ENCODE measurements at places on chromosomes 5 and 9.

GRCh38 chr5:42881416-42882117, 69.9 kb upstream of the SELENOP start:
- ATAC-seq: no peak

DNA sequence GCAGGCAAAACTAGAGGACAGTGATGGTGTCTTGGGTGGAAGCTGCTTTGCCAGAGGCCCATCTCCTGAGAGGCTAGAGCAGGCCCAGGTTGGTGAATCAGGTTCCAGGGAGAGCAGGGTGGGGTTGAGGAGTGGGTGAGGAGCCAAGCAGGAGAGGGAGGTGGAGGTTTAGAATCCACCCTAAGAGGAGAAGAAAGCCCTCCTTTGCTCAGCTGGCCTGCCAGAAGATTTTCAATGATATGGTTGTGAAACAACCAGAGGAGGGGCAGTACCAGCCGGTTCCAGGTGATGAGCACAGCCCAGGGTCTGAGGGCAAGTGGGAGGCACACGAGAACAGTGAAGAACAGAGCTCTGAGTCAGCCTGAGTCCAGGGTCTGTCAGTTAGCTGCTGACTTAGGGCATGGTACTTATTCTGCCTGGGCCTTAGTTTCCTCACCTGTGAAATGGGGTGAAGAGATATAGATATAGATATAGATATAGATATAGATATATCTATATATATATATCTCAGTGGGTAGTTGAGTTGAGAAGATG, 17.8 kb downstream of the PPARGC1B start:
- ATAC-seq: no peak

DNA sequence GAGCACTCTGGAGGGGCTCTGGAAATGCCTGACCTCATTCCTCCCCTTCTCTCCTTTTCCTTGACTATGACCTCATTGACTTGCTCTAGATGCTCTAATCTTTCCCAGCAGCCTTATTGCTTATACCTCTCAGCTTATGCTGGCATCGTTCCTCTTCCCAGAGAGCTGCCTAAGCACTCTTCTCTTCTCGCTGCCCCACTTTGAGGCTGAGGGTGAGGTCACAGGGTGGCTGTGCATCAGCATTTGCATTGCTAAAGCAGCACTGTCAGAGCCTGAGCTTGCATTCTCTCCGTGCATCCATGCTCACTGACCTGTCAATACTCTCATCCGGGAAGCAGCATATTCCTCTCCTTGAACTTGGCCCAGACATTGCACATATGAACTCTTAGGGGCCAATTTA, 96.4 kb upstream of the NTRK2 start:
- ATAC-seq: peak; percentile 99

GRCh38 chr9:115367780-115368525, 250.0 kb upstream of the TNC start:
- ATAC-seq: no peak

- peak; percentile 69 for ATAC-seq
Measured at GRCh38 chr9:1962122-1962521, 53.0 kb upstream of the SMARCA2 start.

DNA sequence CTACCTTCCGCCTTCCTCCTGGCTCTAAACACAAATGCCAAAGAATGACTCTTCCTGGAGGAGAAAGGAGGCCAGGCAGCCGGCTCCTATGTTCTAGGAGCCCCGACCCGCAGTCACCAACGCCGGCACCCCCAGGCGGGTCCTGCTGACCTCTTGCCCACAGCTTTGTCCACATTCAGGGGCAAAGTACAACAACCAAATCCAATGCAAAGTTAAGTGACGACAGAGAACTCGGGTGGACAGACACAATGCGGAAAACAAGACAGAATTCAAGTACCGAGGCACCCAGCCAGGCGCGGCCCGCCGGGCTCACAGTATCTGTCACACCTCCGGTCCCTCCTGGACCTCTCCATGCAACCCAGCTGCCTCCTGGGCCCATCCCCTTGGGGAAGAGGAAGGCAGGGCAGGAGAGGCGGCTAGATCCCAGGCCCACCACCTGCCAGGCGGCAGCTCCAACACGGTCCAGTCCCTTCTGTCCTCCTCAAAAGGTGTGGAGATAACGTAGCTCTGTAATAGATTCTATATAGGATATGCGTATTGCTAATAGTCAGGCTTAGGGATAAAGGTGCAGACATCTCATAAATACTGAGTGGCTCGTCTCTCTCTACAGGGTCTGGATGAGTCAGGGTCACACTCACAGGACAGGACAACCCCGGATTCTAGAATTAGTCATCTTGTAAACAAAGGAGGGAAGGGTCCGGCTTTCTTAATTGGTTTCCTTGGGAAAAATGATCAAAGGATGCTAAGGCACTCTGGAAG, 46.9 kb upstream of the UBAC1 start:
- no peak for ATAC-seq
